ENCODE measurements at places on chromosomes 3 and 15.

GRCh38 chr3:23825802-23826201 lies 20.0 kb downstream of the UBE2E1 start:
- no peak for DNase-seq

- no peak for DNase-seq
Measured at GRCh38 chr3:47000198-47000815, 20.8 kb downstream of the NBEAL2 start.

DNA sequence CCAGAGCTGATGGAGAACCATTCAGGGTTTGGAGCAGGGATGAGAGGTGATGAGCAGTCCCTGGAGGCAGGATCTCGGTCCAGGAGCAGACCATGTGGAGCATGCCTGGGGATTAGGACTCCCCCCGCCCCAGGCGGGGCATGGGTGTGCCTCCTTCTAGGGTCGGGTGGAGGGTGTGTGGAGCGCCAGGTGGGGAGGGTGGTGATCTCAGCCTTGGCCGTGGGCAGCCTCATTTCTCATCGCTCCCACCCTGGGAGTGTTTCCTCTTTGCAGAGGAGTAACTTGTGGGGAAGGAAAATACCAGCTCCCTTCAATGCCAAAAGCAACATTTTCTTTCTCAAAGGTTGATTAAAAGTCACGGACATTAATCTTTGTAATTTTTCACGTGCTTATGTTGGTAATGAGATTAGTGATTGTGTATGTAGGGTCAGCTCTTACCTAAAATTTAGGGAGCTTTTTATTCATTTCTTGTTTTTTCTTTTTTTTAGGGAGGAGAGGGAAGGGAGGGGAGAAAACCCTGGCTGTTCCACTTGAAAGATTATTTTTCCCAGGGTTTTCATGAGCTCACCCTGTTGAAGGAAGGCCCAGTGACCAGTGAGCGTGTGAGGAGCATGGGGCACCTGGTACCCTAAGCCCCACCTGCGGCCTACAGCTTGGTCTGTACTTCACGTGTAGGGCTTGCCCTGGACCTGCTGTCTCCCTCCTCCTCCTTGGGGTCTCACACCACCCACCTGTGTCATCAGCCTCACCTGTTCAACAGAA lies 11.0 kb downstream of the FBLN2 start:
- DNase-seq, result no peak

- no peak for DNase-seq
Measured at GRCh38 chr3:36981006-36981405, 11.9 kb downstream of the EPM2AIP1 start.

- DNase-seq, result no peak
Measured at GRCh38 chr3:172159962-172160538, 120.7 kb downstream of the FNDC3B start.

DNA sequence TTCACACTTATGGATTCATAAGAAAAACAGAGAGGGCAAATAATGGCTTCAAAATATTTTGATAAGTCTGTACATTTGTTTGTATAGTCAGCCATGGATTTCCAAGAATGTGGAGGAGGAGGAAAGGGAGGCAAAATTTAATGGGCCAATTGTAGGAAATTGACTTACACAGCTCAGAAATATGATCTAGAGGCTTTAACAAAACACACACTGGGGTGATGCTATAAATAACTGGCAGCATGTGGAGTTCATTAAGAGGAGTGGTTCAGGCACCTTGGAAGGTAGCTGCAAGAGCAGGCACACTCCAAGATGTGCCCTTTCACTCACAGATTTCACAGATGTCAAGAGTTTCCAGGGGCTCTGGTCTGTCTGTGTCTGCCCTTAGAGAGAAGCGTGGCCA lies 193.4 kb upstream of the RASGRP1 start:
- DNase-seq, result no peak

GRCh38 chr3:72641684-72642083 lies 206.6 kb downstream of the SHQ1 start:
- DNase-seq, result no peak

GRCh38 chr3:128011140-128011539 lies 41.1 kb upstream of the SEC61A1 start:
- DNase-seq, result peak; percentile 20

DNA sequence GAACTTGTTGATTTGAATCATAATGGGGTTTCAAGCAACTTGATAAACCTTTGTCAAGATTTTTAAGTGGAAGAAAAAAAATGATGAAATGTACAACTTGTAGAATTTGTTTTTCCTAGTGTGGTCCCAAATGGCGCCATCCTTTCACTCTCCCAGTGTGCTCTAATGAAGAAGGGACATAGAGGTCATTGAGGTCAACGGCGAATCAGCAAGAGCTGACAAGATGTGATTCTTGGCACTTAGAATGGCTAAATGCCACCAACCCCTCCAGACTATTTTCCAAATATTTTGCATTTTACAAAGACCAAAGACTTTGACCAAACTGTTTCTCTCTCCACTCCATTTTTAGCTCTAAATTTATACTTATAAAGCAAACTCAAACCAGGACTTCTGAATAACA lies 320.2 kb upstream of the MME start:
- no peak for DNase-seq

- DNase-seq, result no peak
Measured at GRCh38 chr15:69045802-69046201, 31.3 kb downstream of the NOX5 start.

GRCh38 chr15:48059791-48060190 lies 61.0 kb upstream of the SLC24A5 start:
- DNase-seq, result no peak

GRCh38 chr3:47394881-47395280 lies 14.1 kb downstream of the PTPN23 start:
- DNase-seq, result no peak

DNA sequence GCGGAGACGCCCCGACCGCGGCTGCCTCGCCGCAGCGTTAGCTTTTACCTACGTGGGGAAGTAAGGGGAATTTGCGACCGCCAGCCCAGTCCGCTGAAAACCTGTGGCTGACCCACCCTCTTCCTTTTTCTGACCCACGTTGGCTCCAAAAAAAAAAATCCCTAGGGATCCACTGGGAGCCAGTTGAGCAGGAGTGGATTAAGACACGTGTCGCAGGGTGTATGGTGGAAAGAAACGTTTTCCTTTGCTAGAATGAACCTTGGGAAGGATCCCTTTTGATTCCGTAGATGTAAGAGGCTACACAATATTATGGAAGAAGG lies 575 bp upstream of the PCYT1A start:
- no peak for DNase-seq

DNA sequence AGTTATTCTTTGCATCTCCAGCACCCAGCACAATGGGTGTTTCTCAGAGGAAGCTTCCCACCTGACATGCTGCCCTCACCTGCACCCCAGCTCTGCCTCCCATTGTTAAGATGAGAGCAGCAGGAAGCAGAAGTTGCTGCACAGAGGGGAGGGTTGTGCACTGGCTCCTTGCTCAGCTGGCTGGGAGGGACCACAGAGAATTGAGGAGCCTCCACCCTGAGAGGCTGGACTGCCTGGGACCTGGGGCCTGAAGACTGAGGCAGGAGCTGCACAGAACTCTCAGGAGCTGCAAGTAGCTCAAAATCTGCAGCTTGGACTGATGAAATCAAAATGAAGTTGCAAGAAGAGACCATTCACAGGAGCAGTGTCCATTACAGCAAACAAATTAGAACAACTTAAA lies 222.3 kb upstream of the LINGO1 start:
- DNase-seq, result no peak

GRCh38 chr3:88013592-88013991 lies 45.2 kb downstream of the CGGBP1 start:
- no peak for DNase-seq

DNA sequence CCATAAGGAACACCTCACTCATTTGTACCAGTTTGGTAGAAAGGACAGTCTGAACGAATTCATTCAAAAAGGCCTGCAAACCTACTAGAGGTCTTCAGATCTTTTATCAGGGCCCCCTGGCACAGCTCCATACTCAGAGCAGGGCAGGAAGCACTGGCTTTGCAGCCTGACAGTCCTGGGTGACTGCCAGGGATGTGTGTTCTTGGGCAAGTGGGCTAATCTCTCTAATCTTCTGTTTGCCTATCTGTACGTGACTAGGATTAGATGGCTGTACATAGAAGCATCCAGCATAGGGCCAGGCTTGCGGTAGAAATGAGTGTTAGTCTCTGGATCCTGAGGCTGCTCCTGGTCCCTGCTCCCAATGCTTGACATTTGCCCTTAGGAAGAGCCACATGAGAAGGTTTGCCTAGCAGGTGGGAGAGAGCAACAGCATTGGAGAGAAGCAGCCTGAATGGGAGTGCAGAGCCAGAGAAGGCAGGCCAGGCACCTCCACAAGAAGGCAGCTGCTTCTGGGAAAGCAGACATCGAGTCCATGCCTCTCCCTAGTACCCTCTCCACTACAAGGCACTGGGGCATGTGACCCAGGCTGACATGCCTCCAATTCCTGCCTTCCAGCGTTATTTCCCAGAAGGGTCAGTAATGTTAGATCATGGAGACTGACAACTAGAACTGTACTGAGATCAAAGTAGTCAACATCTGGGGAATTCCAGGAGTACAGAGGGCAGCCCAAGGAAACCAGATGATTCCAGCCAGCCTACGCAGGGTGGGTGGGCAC lies 1.0 kb upstream of the CXCR6 start:
- no peak for DNase-seq

GRCh38 chr3:126498929-126499328 lies 18.6 kb downstream of the UROC1 start:
- DNase-seq, result no peak

DNA sequence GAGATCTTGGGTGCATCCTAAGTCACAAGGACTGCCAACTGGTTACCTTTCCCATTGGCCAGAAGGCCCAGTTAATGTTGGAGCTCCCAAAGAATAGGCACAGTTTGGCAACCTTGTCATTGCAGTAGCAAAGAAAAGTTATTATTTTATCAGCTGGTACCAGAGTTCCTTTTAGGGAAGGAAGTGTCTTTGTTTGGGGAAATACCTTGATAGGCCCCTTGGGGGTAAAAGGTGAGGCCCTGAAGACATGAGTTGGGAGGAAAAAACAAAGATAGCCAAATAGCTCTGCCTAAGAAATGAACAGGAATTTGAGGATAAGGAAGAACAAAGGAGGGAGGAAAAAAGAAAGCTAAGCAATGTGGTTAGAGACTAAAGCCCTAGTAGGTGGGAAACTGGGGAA lies 85.8 kb downstream of the ANP32A start:
- no peak for DNase-seq

DNA sequence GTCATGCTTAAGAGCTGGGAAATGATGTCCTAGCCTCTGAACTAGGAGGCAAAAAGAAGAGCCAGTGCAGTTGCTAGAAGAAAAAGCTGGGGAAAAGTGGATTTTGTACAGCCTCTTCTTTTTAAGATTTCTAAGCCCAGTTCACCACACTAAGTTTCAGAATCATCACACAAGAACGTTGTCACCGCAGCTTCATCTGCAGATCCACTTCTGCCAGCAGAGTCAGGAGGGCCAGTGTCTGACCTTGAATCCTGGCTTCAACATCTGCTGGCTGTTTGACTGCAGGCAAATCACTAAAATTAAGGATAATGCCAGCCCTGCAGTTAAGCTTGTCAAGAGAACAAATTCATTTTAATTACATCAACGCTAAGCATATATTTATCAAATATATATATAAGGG lies 36.2 kb downstream of the HDC start:
- no peak for DNase-seq

DNA sequence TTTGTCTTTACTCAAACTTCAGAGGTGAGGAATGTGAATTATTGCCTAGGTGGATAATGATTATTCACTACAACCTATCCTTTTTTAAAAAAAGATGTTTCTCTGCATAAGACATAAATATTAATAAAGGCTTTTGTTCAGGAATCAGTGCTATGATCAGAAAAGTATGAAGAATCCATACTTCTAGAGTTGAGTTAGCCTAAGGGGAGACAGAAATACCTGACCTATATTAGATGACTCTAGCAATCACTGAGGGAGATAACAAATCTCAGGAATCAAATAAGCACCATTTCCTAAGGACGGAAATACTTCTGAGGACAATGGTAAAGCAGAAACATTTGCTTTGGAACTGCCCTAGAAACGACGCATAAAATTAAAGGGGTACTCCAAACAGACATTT lies 763.8 kb downstream of the GBE1 start:
- no peak for DNase-seq

GRCh38 chr15:60544581-60545264 lies 65.8 kb upstream of the ICE2 start:
- DNase-seq, result no peak

DNA sequence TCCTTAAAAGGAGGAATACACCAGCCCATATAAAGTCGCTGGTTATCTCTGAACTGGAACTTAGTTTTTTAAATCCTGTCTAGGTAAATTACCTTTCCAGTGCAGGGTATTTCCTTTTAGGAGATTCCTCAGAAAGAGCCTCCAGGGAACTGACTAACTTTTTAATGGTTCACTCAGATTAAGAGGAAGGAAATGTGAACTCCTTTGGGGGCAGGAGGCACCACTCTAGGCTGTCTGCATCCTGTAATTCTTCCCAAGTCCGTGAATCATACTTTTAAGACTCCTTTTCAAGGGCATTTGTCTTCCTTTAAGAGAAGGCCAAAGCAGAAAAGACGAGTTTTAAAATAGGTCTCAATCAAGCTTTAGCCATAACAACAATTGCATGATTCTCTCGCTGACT lies 871.2 kb upstream of the NR2F2 start:
- no peak for DNase-seq

DNA sequence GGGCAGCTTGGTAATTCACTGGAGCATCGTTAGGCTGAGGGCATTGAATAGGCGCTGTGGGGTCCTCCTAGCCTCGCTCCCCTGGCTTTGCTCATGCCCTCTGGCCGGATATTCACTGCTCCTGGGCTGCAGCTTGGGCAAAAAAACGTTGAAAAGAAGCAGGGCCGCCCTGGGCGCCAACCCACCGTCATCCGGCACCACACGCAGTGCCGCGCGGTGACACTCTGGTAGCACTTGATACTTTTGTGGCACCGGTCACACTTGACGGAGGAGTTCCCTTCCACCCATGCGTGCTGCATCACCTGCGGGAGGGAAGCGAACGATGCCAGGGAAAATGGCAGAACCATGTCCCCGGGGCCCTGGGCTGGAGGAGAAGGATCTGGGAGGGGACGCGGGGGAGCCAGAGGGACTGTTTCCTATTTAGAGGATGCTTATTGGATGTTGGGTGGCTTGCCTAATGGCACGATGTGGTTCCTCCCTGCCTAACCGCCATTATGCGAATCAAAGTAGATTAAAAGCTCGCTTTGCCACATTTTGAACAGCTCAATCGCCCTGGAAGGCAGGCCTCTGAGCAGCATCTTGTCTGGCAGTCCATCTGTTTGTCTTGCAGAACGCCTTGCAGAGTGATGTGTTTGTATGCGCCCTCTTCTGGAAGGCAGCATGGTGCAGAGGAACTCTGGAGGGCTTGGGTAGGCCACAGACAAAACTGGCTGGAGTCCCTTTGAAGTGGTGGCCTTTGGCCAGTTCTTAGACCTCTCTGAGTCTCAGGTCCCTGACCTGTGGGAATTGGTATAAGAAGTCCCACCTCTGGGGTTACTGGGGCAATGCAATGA lies 93.2 kb downstream of the DGKG start:
- peak; percentile 30 for DNase-seq
